ENCODE measurements at places on chromosomes 1 and 21. TPM values are rescaled to one million over a fixed set of nuclear protein-coding genes. Genes with fewer than 3 reads are reported as not detected.

The NASP gene
- total RNA-seq, result 57.6 TPM

The SPRR2A gene
- total RNA-seq, result not detected

- no peak for DNase-seq
These were observed 107.5 kb downstream of the DTL start for GRCh38 chr1:212142883-212143530.

DNA sequence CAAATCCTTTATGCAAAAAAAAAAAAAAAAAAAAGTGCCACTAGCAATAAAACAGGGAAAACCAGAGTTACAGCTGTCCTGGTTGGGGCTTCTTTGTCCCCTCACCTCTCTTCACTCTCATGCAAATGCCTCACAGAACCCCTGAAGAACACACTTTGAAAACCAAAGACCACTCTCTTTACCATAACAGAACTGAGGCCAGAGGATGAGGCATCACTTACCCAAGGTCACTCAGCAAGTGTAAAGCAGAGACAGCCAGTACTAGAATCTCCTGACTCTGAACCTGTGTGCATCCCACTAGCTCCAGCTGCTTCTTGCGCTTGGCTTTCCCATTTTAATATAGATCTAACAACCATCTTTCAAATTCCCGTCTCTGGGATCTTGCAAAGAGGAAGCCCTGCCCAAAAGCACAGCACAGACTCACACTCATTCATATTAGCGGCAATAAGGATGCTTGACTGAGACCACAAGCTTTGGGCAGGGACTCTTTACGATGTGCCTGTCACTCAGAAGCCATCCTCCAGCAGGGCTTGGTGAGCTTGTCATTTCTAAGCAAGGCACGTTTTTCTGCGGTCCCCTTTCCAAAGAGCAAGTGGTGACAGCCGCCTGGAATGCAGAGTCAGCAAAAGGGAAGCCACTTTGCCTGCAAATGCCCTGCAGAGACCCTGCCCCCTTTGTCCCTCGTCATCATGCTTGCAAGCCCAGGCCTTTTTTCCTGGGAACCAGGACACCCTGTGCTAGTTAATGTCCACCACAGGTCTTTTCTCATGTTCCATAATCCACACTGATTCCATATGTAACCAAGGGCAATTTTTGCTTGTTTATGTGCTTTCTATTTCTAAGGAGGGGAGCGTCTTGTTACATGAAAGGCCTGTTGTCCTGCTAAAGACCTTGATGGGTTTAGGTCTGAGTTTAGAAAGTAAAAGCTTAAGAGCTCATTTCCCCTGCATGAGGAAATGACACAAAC lies 76.5 kb upstream of the NFIA start:
- DNase-seq, result no peak
